ENCODE measurements at places on chromosomes 7 and 10. TPM values are rescaled to one million over a fixed set of nuclear protein-coding genes. Genes with fewer than 3 reads are reported as not detected.

PLAC9 gene
- total RNA-seq: 0.68 TPM

CACNA2D1 gene
- 20.6 TPM for total RNA-seq

TMEM270 gene
- total RNA-seq: not detected

DNA sequence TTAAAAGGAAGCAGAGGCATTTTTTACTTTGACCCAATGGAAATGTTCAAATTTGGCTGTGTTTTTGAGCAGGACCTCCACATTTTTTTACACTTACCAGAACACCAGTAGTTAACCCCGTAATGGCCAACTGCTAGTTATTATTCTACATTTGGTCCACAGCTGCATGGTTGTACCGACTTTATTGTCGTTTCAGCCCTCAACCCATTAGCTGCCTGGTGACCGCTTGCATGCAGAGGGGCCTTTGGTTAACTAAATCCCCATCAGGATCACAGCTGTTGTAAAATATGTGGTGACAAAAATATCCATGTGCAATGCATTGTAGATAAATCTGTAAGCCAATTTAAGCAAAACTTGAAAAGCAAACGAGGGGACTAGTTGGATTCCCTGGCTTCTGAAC lies 342.2 kb upstream of the MEOX2 start:
- DNase-seq: no peak

SH2D4B gene
- total RNA-seq: 0.34 TPM

DNA sequence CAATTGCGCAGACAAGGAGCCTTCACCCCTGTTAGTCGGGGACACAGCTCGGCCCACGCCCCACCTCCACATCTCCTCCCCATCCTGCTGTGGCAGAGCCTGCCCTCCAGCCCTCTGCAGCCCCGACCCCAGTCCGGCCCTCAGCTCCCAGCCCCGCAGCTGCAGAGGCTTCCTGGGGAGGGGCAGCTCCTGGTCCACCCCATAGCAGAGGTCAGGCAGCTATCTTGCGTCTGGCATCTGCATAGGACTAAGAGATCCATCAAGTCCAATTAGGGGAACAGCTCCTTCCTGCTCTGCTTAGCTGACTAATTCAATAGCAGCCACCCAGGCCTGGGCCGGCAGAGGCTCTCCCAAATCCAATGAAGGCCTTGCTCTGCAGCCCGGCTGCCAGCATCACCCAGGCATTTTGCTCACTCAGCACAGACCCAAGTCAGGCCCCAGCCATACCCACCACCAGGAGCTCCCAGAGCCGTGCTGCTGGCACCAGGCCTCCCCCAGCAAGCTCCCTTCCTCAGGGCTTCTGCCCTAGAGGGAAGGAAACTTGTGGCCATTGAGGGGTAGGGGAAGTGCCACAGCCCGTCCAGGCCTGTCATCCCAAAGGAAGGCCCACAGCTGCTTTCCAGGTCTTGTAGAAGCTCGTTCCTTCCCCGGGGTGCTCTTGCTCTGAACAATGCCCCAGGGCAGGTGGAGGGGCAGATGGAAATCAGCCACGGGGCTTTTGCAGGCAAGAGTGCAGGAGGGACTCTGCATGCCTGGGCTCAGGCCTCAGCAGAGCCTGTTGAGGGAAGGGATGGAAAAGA lies 106.2 kb upstream of the RET start:
- no peak for DNase-seq

DNA sequence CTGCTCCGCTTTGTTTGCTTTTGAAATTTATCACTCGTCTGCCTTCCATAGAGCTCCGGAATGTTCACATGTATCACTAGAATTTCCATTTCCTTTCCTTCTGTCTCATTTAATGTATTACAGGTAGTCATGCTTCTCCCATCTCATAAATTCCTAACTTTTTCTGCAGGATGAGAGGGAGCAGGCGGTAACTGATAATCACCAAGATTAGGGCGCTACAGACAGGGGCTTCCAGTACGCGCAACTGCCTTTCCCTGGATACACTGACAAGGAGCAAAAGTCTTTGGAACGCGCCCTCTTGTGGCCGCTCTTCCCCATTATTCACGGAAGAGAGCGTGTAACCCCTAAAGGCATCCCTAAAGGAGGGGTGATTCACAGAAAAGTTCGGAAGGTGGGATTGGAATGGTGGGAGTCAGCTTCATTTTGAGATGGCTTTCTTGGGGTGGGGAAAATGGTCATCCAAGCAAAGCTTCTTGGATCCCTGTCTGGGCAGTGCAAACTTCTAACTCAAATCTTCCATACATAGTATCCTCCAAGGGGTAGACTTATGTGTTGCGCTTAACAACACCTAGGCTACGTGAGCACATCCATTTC lies 6.5 kb downstream of the INHBA start:
- peak; percentile 93 for DNase-seq

GRCh38 chr7:16935341-16935735 lies 53.6 kb upstream of the AGR3 start:
- no peak for DNase-seq
